ENCODE measurements at places on chromosomes 16 and 17.

DNA sequence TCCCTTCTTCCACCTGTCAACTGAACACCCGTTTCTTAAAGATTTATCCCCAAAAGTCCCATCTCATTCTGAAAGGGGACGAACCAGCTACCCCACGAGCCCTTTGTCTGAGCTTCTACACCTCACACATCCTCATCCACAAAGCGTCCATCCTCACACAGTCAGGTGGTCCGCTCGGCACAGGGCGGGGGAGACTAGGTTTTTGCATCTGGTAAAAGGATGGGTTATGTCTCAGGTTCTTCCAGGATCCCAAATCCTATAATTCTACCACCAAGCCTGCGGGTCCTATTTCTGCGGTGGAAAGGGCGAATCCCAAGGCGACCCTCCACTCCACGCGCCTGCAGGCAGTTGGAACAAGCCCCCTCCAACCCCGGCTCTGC, 458 bp downstream of the GFOD2 start:
- DNase-seq = peak; percentile 47

DNA sequence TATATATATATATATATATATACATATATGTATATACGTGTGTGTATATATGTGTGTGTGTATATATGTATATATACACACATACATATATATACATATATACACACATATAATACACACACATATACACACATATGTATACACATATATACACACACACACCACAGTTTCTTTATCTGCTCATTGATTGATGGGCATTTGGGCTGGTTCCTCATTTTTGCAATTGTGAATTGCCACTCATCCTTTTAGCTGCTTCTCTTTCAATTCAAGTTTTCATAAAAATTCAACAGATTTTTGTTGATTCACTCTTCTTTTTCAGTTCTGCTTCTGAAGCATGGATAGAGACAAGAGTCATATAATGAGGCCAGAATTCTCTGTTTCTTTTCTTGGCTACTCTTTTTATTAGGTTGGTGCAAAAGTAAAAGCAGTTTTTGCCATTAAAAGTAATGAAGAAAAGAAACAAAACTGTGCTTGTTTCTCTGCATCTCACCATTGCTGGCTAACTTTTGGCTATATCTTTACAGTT, 44.5 kb downstream of the SLFN5 start:
- DNase-seq = no peak

GRCh38 chr17:27810902-27811557, 10.7 kb upstream of the NOS2 start:
- peak; percentile 27 for DNase-seq

GRCh38 chr16:64421515-64421914, 700.3 kb downstream of the CDH11 start:
- DNase-seq = no peak

DNA sequence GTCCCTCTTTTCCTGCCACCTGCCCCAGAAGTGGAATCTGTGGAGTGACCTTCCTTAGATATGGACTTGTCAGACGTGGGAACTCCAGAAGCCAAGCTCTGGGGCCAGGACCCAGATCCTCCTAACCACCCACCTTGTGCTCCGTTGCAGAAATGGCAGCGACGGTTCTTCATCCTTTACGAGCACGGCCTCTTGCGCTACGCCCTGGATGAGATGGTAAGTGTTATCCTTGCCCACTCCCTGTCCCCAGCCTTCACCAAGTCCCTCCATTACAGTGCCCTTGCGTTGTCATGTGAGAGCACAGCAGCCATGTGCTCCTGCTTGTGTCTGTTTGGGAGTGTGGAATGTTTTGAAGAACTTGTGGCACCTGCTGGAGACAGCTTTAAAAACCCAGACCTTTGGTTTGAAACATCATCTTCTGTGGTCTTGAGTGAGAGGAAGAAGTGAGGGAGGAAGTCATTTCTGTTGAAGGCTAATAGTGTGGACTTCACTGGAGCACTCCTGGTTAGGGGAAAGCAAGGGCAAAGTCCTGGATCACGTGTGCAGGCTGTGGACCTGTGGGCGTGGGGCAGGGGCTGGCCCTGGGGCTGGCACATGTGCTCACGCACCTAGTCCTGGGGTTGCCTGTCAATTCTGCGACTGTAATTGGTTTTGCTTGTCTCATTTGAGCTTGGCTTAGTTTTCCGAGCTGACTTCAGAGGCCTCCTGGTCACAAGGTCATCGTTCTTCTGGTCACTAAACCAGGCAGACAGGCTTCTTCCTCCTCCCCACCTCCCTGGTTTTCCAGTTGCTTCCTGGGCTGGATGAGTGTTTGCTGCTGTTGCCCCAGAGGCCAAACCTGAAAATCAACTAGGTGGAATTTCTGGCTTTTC, 35.8 kb downstream of the MPRIP start:
- DNase-seq = peak; percentile 83

Measured in ELF-1 (cell line).